ENCODE measurements at places on chromosomes 12 and 14. TPM values are rescaled to one million over a fixed set of nuclear protein-coding genes. Genes with fewer than 3 reads are reported as not detected.

Gene AMN
- 70.7 TPM for total RNA-seq

Gene PTPRQ
- not detected for total RNA-seq

- peak; percentile 36 for DNase-seq
Measured at GRCh38 chr14:100306998-100307765, 938 bp upstream of the SLC25A29 start.

- no peak for DNase-seq
Measured at GRCh38 chr14:39014460-39014859, 88.6 kb downstream of the SEC23A start.

- DNase-seq: no peak
Measured at GRCh38 chr14:61602003-61602732, 93.1 kb upstream of the HIF1A start.

DNA sequence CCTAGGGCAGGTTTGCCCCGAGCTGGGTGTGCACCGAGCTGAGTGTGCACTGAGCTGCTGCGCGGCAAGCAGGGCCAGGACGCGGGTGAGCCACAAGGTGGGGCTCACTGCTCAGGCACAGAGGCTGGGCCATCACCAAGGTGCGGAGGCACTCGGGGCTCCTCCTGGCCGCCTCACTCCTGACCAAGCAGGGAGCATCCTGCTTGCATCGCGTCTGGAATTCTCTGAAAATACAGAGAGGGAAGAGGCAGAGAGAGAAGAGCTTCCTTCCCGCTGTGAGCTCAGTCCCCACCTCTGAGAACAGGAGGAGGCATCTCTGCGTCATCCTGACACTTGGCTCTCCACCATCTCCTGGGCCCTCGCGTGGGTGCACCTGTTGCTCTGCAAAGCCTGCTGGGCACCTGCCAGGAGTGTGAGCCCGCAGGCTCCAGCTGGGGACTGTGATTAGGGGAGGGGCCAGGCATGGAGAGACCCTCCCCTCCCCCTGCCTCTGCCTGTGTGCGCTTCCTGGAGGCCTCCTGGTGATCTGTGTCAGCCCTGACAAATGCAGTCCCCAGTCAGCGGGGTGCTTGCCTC, 116.3 kb downstream of the GLT1D1 start:
- peak; percentile 55 for DNase-seq

- no peak for DNase-seq
Measured at GRCh38 chr12:80862531-80862930, 75.2 kb downstream of the LIN7A start.

DNA sequence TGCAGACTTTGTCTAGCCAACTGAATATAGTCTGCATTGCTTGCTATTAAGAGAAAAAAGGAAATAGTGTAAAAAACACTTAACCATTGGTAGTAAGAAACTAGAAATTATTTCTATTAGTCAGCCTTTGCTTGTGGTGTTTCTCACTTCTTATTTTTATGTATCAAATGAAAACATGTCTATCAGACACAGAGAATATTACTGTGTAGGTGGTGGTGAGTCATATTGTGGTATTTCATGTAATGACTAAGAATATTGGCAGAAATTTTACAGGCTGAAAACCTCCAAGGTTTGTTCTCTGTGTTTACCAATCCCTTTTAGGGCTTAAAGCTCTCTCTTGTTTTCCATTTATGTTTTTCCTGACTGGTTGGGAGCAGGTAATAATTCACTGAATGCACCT, 87.2 kb downstream of the DAAM1 start:
- no peak for DNase-seq

DNA sequence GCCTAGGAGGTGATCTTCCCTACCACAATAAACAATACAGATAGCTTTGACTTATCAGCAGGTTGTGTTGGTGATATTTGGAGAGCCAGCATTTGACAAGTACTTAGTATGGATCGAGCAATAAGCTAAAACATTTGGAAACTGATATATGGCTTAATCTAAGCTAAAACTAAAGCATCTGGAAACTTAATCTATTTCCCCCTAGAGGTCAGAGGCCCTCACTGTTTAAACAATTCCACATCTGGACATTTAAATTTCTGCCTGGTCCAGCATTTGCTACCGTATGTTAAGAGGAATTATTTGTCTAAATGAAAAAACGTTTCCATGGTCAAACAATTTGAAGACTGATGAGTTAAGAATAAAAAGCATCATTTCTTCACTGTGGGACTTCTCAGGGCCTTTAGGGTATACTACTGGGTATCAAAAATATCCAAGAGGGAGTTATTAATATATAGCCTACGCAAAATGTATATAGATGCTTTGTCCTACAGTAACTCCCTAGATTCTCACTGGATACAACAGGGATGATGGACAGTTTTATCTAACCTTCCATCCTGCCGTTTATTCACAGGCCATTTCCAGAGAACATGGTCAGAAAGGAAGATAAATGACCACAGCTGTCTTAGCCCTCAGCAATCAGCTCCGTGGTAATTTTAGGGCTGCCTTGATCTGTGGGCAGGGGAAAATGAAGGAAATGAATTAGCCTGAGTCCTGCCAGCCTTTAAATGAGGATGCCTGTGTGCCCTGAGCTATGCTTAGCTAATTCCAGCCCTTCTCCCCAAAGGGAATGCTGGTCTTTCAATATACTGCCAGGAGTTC, 135.4 kb upstream of the NUDT4 start:
- DNase-seq: no peak

DNA sequence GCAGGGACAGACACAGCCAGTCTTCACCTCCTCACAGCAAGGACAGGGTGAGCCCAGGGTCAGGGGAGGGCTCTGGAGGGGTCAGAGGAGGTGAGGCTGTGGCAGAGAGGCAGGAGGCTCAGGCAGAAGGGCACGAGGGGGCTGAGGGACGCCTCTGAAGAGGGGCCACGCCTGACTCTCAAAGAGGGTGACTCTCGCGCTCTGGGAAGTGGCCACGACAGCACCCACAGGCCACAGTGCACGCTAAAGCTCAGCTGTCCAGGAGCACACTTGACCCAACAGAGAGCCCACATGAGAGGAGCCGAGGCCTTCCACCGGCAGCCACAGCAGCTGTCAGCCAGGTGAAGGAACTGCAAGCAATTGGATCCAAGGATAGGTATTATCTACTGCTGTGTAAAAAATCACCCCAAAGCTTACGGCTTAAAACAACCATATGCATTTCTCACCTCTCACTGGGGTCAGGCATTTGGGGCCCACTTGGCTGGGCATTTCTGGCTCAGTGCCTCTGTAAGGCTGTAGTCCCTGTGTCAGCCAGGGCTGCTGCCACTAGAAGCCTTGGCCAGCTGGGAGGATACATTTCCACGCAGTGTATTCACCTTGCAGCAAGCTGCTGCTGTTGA, 27.8 kb downstream of the SLC6A12 start:
- no peak for DNase-seq

DNA sequence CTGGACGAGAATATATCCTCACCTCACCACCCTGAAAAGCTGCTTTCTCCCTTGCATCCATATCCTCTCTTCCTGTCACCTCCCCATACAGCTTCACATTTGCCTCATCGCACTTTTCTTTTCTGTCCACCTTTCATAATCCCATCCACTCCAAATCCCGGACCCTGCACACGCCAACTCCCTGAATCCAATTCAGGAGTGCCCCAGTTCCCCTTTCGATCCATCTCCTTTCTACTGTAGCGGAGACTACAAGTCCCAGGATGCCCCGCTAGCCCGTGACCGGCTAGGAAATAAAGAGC, 2.5 kb downstream of the TMEM253 start:
- no peak for DNase-seq

Data from Caco-2 (cell line).